ENCODE measurements at places on chromosomes 3 and 15.

GRCh38 chr3:119146578-119147375 lies 812 bp downstream of the TEX55 start:
- DNase-seq, result no peak

GRCh38 chr15:100862162-100862561 lies 17.5 kb upstream of the ALDH1A3 start:
- no peak for DNase-seq

DNA sequence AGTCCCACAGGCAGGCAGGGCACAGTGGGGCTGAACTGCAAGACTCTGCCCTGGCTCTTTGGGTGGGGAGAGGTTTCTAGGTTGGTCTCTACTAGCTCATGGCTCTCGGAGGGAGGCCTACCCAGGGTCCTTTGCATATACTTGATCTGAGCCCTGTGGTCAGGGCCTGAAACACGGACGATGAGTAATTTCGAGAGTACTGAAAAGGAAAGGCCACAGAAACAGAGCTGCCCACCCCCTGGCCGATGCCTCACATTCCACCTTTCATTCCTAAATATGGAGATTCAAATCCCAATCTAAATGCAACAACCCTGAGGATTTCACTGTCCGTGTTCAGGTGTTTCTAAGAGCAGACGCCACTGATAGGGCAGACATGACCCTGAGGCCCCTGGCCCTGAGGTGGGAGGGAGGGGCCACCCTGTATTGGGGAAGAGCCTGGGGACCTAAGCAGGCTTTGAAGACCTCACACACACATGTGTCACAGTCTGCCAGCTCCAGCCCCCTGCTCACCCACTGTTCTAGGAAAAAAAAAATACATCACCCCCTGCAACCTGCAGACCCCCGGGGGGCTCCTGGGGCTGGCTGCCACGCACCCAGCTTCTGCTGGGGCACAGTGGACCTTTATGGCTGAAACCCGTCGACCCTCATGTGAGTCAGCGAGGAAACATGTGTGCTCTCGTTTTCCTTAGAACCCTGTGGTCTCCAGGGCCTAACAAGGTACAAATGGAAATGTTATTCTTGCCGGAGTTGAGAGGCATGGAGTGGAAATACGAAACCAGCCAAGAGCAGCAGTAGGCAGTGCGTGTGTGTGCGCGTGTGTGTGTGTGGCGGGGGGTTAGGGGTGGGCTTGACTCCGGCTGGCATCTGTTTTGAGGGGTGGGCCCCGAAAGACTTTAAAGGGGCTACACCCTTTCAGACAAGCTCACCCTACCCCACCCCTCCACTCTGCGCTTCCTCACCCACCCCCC lies 112.7 kb downstream of the CHSY1 start:
- DNase-seq, result no peak

DNA sequence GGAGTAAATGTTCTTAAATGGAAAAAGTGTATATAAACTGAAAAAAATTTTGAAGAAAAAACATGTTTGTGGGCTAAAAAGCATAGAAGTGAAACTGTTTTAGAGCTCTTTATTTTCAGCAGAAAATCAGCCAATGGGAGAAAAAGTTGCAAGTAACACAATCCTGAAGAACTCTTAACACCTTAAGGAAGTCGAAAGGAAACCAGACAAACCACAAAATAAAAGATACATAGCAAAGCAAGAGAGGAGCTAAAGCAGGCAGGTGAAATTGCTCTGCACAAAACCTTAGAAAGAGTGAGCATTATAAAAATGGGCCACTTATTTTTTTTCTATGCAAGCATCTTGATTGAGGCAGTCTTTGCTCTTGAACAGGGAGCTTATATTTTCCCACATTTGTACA lies 300.5 kb downstream of the RAP2B start:
- DNase-seq, result no peak

- peak; percentile 80 for DNase-seq
These were observed 136.5 kb upstream of the MLF1 start for GRCh38 chr3:158434412-158435038.

DNA sequence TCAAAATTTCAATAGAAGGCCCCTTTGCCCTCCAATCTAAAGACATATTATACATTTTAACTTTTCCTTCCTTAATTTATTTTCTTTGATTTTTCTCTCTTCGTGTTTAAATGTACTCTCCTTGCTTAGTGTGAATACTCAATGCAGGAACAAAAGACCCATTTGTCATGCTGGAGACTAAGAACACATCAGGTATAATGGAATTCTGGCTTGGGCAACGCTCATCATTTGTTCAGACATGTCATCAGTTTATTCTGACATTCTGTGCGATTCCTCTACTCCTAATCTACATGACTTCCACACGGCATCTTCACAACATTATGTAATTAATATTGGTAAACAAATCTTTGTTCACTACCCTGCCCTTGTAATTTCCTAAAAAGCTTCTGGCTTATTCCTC lies 136.6 kb upstream of the LRRN1 start:
- no peak for DNase-seq

DNA sequence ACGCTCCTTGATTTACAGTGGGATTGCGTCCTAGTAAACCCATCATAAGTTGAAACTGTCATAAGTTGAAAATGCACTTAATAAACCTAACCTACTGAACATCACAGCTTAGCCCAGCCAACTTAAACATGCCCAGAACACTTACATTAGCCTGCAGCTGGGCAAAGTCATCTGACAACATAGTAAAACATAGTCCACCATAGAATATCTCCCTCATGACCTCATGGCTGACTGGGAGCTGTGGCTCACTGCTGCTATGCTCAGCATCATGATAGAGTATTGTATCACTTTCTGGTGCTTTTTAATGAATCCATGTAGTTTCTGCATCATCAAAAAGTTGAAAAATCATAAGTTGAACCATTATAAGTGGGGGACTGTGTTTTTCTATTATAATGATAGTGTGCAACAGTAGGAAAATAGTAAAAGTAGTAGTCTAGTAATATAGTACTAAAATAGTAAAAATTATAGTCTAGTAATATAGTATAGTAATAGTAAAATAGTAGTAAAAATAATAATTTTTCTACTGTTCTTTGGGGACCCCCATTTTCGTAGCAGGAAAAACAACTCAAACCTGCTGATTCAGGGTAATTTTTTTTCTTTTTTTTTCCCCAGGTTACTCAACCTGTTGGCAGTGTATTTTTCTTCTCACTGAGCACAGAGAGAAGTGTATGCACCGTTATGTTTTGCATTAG lies 233.5 kb downstream of the MYRIP start:
- no peak for DNase-seq

GRCh38 chr15:31245756-31246155 lies 80.9 kb upstream of the KLF13 start:
- DNase-seq, result no peak

- no peak for DNase-seq
These were observed 4.5 kb downstream of the THBS1 start for GRCh38 chr15:39585389-39585841.

- DNase-seq, result no peak
These were observed 44.8 kb downstream of the POLR2M start for GRCh38 chr15:57751177-57751800.

GRCh38 chr3:127151992-127152650 lies 40.8 kb upstream of the PRR23E start:
- no peak for DNase-seq

GRCh38 chr15:81091889-81092558 lies 42.0 kb upstream of the CFAP161 start:
- DNase-seq, result no peak

- DNase-seq, result no peak
These were observed 847.1 kb upstream of the ALCAM start for GRCh38 chr3:104519468-104520227.

DNA sequence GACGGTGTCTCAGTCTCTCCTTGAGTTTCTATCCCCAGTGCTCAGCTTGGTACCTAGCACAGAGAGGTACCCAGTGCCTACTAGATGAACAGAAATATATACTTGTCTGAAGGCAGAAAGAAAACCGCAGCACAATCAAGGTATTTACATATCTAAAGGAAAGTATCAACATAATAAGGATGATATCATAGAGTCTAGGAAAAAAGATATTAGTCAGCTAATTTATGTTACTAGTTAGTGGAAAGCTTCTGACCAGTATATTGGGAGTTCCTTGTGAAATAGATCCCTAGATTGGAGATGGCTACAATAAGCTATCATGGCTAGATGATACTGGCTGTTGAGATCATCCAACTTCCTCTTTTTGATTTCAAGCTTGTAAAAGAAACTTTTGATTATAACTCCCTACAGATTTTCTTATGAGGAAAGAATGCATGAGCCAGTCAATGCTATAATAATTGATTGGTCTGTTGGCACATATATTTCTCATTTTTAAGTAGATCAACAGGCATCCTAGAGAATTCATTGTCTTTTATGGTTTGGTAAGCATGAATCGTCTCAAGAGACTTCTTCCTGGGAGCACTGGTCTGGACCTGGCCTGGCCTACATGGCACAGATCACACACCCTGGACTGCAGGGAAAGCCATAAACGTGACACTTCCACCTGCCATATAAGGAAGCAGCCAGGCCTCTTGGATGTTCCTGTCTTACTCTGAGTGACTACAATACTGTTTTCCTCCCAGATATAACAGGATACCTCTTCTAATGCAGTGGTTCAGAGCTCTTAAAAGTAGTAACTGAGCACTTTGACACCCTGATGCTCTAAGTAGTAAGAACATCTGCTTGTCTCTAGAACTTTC lies 60.7 kb downstream of the IMPG2 start:
- DNase-seq, result peak; percentile 16

DNA sequence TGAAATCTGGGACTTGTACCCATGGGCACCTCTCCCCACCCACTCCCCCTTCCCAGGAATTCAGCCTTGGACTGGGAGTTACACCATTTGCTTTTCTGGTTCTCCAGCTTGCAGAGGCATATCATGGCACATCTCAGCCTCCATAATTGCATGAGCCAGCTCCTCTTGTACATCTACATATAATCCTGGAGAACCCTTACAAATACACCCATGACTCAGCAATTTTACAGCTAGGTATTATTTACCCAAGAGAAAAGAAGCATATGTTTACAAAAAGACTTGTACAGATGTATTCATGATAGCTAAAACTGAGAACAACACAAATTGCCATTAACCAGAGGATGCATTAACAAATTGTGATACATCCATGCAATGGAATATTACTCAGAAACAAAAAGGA lies 58.4 kb downstream of the RPLP1 start:
- no peak for DNase-seq

GRCh38 chr3:56238299-56238698 lies 230.0 kb downstream of the ERC2 start:
- no peak for DNase-seq

GRCh38 chr3:105594219-105594618 lies 227.5 kb downstream of the ALCAM start:
- no peak for DNase-seq

- no peak for DNase-seq
These were observed 32.8 kb downstream of the CDIN1 start for GRCh38 chr15:36612063-36612788.

DNA sequence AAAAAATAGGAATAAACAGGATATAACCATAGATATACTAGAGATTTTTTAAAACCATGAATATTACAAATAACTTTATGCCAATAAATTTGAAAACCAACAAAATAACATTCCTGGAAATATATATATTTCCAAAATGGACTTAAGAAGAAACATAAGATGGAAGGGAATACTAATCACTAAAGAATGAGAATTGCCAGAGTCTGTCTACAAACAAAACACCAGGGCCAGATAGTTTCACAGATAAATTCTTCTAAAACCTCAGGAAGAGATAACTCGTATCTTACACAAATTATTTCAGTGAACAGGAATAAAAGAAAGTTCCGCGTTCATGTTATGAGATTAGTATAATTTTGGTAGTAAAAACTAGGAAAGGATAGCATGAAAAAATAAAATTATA lies 107.3 kb downstream of the HERC1 start:
- no peak for DNase-seq

GRCh38 chr15:44300572-44300971 lies 12.1 kb downstream of the GOLM2 start:
- DNase-seq, result no peak

DNA sequence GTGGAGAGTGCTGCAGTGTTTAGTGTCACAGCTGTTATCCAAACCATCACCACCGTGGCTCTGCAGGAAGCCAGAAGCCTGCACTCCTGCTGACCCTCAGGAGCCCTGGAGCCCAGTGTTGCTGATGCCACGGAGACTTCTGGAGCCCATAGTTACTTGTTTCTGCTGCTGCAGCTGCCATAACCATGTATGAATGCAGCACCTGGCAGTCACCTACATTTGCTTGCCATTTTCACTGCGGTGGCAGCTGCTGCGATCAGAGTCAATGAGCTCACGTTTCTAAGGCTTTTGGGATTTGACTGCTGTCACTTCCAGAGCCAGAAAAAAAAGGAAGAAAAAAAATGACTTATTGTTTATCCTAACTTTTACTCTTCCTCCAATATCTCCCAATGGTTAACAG lies 299.2 kb upstream of the THRB start:
- DNase-seq, result no peak

- no peak for DNase-seq
These were observed 111.5 kb upstream of the FLNB start for GRCh38 chr3:57896691-57897090.

DNA sequence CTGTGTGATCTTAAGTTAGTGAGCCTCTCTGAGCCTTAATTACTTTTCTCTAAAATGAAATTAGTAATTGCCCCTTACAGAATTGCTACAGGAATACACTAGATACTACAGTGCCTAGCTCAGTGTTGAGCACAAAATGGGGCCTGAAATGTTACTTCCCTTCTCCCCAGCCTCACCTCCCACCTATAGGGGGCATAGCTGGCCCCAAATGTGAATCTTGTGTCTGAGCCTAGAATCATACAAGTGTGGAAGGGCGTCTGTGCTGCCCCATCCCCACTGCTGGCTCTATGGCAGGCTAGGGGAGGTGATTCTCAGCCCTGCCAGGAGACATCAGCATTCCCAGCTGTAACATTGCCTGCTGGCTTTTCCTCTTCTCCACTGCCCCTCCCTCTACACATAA lies 42.7 kb downstream of the IFT122 start:
- DNase-seq, result no peak

- DNase-seq, result no peak
These were observed 339.6 kb downstream of the RORA start for GRCh38 chr15:60889491-60889890.

DNA sequence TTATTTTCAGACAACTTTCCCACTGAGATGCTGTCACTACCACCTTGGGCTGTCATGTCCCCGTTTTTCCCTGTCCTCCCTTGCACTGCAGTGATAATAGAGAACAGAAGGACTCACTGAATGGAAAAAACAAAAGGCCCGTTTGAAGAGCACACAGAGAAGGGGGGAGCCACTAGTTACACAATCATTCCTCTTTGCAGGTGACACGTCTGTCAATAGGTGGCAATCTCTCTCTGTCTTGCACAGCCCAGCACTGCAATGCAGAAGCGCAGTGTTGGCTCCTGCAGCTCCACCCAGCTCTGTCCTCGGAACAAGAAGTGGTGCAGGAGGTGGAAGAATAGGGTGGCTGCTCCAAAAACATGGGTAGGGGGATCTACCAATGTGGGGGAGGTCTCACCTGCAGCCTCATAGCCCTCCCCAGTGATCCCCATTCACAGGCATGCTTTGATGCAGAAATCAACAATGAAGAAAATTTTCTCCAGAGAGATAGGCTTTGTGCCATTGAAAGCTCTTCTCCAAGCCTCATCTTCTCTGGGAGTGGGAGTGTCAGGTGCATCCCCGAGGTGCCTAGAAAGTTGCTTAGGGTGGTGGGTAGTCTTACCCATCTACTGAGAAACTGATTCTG lies 31.8 kb downstream of the FSTL1 start:
- peak; percentile 61 for DNase-seq
